ENCODE measurements at places on chromosomes 7 and 10.
A peak's percentile ranks its signal among the peaks of the same experiment; 100 is the strongest.

- DNase-seq = no peak
These were observed 33.6 kb downstream of the WAC start for GRCh38 chr10:28566458-28567015.

GRCh38 chr7:132419542-132419941 is 156.7 kb downstream of the PLXNA4 start:
- no peak for DNase-seq

GRCh38 chr7:77743518-77743917 is 47.3 kb downstream of the RSBN1L start:
- no peak for DNase-seq

DNA sequence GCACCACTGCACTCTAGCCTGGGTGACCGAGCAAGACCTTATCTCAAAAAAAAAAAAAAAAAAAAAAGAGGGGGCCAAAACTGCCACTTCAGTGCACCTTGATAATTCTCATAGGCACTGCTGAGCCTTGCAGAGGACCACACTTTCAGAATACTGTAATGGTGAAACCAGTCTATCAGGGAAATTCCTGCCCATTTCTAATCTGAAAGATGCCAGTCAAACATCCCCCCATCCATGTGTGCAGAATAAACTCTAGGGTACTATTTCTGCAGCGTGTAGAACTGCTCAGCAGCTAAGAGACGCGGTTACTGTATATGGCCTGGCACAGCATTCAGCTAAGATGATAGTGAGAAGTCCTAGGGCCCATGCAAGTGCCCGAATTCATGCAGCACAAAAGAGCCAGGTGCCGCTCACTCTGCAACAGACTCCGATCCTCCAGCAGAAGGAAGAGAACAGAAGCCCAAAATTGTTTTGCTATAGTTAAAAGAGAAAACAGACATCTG is 286.8 kb upstream of the KLF14 start:
- DNase-seq = no peak

DNA sequence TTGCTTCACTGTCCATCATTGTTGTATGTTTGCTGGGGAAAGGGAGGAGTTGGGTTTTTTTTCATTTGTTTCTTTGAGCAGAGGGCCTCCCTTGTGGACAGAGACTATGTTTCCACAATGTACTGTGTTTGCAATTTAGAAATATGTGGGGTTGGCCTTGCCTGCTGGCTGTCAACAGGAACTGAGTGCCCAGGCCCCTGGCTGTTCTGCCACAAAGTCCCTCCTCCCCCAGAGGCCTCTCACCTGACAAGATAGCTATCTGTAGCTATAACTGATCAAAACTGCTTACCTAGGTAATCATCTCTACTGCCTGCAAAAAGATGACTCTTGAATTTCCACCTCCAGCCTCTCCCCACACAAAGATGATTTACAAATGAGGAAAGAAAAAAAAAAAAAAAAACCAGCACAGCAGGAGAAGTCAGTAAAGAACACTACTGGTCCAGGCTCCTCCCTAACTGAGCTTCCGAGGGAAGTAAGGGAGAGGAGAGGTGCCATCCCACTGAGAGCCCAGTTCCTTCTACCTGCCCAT is 121.8 kb downstream of the SGMS1 start:
- no peak for DNase-seq

DNA sequence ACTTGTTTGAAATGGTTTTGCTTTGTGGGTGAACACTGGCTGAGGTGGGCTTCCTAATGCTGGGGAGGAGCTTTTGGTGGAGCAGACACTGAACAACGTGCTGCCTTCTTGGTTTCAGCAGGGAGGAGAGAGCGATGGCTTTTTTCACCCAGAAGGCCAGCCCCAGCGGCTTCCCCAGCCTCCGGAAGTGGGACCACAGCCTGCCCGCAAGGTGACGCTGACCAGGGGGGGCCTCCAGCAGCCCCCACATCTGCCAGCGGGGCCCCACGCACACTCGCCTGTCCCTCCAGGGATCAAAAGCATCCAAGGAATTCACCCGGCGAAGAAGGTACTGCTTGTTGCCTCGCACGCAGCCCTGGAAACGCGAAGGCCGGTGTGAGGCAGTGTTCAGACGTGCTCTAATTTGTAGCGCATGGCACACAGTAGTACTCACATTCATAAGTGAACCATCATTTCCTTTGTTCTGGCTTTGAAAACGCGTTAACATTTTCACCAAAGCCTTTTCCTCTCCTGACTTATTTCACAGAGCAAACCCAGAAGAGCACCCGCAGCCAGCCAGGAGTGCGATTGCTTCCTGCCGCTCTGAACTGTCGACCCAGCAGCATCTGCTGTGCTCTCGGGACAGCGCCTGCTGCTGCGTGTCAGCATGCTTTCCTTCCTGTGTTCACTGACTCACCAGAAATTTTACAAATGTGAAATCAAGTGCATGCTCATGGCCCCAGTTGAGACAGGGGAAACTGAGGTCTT is 48.4 kb downstream of the SHH start:
- no peak for DNase-seq

DNA sequence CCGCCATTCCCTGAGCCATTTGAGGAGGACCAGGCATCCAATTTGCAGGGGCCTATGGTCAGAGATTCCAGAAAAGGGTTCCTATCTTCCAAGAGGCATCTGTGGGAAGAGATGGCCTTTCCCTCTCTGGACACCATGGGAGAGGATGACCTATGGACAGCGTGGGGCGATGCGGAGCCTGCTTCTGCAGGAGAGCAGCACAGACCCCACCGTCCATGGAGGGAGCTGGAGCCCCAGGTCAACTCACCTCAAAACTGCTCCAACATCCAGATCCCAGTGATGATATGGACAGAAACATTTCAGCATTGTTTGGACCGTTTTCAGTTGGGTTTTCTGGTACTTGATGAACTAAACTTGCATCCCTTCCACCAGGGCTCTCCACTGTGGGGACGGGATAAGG is 34.0 kb upstream of the FOXK1 start:
- DNase-seq = no peak

DNA sequence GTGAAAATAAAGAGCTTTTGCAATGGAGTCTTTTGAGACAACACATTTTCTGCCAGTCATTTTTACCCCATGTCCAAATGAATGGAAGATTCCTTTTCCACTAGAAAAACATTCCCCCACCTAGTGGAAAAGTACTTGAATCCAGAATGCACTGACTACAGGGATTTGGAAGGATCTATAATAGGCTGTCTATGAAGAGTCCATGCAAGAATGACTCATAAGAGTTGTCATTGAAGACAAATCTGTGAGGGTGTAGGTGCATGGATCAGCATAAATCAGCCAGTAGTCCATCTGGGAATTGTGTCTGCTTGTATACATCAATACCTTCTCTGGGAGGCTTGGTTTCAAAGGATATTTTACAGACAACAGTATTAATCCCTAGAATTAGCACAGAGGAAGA is 32.5 kb upstream of the TRUB1 start:
- no peak for DNase-seq

- no peak for DNase-seq
These were observed 119.0 kb upstream of the RHOBTB1 start for GRCh38 chr10:61063034-61063433.

DNA sequence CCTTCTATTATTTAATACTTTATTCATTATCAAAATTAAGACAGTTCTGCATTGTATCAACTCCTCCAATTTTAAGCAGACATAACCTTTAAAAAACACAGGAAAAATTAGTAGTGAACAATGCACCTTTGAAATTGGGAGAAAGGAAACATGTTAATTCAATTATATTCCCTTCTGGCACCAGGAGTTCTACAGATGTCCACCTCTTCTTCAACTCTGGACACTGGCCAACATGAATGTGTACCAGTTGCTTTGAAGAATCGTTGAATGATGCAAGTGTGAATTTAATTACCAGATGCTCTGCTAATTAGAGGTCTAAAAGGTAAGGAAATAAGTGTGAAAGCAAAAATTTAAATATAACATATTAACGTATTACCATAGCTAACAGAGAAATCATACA is 206.7 kb upstream of the IGFBP3 start:
- DNase-seq = no peak

- no peak for DNase-seq
These were observed 230.4 kb downstream of the ACTR3B start for GRCh38 chr7:152989889-152990380.

GRCh38 chr7:7719236-7719635 is 829 bp upstream of the RPA3 start:
- DNase-seq = no peak

DNA sequence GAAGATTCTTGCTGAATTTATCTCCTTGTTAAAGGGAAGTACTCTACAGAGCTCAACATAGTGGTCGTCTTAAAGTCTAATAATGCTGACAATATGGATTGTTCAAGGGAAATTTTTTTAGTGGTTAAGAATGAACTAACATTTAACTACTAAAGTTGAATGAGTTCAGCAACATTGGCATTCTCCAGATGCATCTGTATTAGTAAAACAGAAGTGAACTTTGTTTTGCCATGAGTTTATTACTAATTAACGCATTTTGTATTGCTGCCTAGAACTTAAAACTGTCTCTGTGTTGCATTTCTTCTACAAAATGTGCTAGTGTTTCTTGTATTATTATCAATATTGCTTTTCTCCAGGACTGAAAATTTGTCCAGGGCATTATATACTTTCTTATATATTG is 67.5 kb downstream of the C1GALT1 start:
- DNase-seq = no peak

DNA sequence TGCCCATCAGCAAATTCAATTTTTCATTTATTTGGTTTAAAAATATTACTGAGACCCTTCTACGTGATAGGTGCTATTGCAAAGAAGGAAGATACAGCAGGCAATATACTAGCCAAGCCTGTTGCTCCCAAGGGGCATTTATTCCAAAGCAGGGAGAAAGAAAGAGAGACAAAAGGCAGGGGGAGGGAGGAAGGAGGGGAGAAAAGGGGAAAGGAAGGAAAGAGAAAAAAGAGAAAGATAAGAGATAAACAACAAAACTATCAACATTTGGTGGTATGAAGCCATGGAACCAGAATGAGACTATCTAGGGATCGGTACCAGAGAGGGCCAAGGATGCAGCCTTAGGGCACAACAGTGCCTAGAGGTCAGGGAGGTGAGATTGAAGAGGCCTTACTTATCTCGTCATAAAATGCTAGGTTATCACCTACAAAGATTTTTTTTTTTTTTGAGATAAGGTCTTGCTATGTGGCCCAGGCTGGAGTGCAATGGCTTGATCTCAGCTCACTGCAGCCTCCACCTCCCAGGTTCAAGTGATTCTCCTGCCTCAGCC is 55.3 kb upstream of the CAPZA2 start:
- no peak for DNase-seq

- DNase-seq = no peak
These were observed 731 bp upstream of the CRPPA start for GRCh38 chr7:16422103-16422435.

DNA sequence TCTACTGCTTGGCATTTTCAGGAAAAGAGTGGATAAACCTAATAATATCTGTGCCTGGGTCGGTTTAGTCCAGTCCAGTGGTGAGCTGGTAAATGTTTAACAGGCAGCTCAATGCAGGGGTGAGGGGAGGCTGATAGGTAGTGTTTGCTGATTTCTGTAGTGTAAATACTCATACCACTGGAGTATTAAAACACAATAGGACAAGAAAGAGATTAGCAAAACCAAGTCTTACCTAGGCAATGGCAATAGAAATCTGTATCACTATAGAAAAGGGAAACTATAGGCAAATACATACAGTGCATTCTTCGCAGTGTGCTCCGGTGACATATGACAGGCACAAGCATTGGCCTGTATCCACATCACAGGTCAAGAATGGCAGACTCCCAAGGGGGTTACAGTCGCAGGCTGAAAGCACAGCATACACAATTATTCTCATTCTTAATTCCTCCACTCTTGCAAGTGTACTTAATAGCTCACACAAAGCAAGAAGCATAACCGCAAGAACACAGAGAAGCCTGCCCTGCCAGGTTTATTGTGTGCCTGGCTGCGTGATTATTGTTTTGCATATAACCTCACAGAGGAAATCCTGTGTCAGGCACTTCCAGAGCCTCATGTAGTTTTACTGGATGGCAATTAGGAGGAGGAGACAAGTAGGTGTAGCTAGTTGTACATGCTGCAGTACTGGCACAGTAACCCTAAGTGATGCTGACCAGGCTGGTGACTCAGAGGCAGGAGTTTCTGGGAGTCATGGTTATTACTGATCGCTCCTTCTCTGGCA is 35.0 kb downstream of the LAMB4 start:
- peak; percentile 31 for DNase-seq

DNA sequence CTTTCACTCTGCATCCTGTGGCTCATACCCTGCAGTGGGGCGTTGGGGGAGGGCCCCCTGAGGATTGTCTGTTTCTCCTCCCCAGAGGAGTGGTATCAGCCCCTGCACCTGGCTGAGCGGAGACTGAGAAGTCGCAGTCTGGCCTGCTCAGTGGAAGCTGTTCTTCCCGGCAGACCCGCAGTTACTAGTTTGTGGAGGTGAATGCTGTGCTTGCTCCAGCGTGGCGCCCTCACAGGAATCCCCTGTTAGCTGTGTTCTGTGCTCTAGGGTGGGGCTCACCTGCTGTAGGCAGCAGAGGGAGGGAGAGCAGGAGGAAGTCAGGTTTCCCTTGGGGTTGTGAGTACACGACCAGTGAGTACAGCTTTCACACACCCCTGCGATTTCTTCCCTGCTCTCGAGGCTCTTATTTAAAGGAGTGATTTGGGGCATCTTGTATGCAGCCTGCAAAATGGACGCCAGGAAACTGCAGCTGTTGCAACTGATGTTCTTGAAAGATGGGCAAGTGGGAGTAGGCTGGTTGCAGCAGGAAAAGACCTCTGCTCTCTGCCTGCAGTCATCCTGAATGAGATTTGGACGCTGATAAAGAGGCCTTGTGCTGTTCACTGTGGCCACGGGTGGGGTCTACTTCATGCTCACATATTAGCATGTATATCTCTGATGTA is 66.4 kb downstream of the HK1 start:
- no peak for DNase-seq
